ENCODE measurements at places on chromosomes 3 and 15.

DNA sequence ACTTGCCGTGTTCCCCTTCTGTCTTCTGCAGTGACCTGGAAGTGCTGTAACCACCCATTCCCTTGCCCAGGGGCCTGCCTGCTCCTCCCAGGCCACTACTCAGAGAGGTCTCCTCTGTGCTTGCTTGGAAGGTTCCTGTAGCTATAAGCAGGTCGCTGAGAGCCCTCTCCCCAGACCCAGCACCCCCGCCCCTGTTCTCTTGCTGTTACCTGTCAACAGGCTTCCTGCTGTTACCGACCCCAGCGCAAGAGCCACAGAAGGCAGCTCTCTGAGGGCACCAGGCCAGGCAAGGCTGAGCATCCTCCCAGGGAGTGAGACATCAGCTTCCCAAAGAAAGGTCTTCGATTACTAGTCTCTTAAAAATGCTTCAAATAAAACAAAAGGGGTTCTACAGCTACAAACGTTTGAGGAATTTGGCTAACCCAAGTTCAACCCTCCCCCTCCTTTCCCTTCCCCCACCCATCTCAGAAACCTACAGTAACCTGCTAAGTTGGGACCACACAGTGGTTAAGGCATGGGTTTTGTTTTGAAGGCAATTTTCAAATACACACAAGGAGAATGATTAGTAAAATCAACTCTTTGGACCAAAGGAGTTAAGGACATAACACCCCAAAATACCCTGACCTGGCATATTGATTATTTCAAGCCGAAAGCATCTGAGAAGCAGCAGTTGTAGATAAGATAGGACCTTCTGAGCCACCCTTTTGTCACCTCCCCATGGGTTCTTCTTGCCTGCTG lies 74.9 kb upstream of the MFGE8 start:
- DNase-seq = no peak

GRCh38 chr15:99387421-99388168 lies 136.3 kb downstream of the LRRC28 start:
- DNase-seq = no peak

GRCh38 chr3:40299721-40300335 lies 9.7 kb upstream of the EIF1B start:
- no peak for DNase-seq

DNA sequence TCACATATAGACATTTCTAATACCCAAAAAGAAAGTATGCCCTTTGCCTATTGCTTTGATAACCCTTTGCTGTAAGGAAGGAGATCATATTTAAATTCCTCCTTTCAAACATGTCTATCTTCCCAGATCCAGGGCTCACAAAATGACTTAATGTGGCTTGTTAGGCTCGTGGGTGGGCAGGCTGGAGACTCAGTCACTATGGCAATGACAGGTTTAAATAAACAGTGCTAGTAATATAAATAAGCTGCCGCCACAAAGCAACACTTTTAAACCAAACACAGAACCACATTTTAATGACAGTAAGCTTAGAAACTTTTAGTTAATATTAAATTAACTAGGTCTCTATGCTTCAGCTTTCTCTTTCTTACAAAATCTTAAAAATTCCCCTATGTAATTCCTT lies 616.0 kb upstream of the NAALADL2 start:
- no peak for DNase-seq
